Thyroid gland (tissue), 4 donors: ENCODE measurements at places on chromosomes 6 and 20. TPM values are rescaled to one million over a fixed set of nuclear protein-coding genes. Genes with fewer than 3 reads are reported as not detected.

- H3K27ac ChIP-seq = no peak overlapping the region
- no peaks in the 10 kb centered on the region for H3K36me3 ChIP-seq
- H3K4me3 ChIP-seq = no peak overlapping the region
- no peaks in the 10 kb centered on the region for H3K4me1 ChIP-seq
- H3K27me3 ChIP-seq = no peaks in the 10 kb centered on the region
Measured at GRCh38 chr6:22099231-22099630, 197.6 kb downstream of the PRL start.

DNA sequence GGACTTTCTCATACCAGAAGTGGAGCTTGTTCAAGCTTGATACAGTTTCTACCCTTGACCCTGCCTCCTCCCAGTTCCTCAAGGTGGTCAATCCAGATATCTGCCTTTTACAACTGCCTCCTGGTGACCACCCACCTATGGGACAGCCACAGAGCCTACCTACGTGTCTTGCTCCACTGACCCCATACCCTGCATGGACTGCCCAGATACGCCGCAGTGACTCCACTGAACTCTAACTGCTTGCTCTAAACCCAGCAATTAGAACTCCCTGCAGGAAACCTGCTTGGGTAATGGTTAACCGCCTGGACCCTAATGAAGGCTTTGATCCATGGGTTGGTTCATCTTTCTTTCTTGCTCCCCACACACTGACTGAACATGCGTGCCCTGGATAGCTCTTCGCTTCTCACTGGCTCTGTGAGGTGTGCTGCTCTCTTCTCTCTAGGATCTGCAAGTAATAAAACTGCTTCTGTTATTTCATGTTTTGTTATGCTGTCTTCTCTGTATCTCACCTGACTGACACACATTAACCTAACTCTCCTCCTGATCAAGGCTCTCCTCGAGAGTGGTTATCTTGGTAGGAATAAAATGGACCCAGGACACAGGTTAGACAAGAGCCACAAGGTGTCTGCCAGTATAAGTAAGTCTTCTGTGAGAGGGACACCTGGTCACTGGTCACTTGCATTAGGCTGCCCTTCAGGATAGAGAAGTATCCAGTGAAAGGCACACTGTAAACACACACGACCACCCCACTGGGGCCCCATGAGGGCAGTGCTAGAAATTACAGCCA lies 79.2 kb downstream of the CHD6 start:
- H3K4me1 ChIP-seq = peaks cover 26% of the 10 kb centered on the region
- H3K27ac ChIP-seq = no peak overlapping the region
- no peak overlapping the region for H3K4me3 ChIP-seq

GRCh38 chr6:20479060-20479459 lies 55.2 kb upstream of the CDKAL1 start:
- H3K27ac ChIP-seq = no peak overlapping the region
- no peaks in the 10 kb centered on the region for H3K4me1 ChIP-seq
- no peaks in the 10 kb centered on the region for H3K27me3 ChIP-seq
- H3K4me3 ChIP-seq = no peak overlapping the region
- H3K36me3 ChIP-seq = no peaks in the 10 kb centered on the region

DNA sequence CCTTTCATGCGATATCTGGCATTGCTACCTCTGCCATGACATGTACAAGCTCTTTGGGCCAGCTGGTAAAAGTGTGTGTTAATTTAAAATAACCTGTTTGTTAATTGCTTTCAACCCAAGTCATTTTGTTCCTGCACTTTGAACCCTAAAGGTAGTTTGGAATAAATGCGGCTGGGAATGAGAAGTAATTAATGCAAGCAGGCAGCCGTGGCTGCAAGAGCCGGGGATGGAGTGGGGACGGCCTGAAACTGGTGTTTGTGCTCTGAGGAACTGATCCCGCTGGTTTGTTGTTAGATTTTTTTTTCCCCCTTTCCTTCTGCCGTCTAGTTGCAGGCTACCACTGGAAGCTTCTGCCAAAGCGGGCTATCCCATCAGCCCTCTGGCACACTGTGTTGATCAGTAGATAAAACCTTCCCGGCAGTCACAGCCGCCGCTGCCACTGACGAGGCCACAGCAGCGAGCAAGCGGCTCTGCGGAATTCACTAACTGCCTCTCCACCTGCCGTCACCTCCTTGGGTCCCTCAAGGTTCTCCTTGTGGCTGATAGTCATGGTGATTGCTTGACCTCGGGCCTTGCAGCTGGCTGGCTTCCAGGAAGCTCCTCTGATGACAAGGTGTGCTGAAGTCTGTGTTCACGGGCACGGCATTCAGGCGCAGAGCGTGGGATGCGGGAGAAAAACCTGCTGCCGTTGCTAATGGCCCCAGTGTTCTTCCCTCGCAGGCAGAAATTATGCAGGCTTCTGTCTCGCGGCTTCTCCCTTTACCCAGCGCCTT lies 315.9 kb downstream of the TFAP2A start:
- peak; percentile 18 for DNase-seq
- no peaks in the 10 kb centered on the region for H3K4me1 ChIP-seq
- peaks cover 5% of the 10 kb centered on the region for H3K27me3 ChIP-seq
- no peaks in the 10 kb centered on the region for H3K36me3 ChIP-seq

DNA sequence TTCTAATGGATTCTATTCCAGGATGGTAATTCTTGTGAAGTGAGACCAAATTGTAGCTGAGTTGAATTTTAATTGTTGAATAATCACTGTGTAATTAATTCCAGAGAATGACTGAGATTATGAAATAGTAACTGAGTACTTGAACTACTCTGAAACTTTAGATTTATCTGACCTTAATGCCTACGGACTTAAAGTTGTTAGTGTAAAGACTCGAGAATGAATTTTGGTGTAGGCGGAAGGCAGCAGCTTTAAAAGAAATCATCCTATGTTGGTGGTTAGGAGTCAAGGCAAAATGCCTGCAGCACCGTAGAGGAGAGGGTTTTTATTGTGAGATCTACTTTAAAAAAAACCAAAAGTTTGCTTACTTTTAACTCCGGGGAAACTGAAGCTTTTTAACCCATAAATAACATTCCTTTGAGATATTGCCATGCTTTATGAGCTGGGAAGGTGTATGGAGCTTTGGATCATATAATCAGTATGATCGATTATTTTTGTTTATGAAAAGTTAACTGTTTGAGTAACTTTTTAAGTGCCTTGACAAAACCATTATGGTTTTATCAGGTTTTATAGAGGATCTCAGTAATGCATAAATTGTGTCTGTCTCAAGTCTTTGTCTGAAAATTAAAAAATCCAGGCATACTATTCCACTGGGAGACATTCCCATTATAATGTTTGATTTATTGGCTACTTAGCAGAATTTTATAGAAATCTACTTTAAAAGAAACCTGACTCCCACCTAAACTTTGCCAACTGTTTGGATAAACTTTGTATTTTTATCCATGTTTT lies 46.1 kb downstream of the MYO6 start:
- peaks cover 27% of the 10 kb centered on the region for H3K4me1 ChIP-seq
- H3K36me3 ChIP-seq = no peaks in the 10 kb centered on the region
- no peak overlapping the region for H3K4me3 ChIP-seq
- DNase-seq = no peak
- no peak overlapping the region for H3K27ac ChIP-seq

- H3K27ac ChIP-seq = no peak overlapping the region
- H3K36me3 ChIP-seq = peaks cover 9% of the 10 kb centered on the region
- no peaks in the 10 kb centered on the region for H3K27me3 ChIP-seq
Measured at GRCh38 chr6:111692327-111693164, 86.9 kb upstream of the TRAF3IP2 start.

- no peaks in the 10 kb centered on the region for H3K36me3 ChIP-seq
- no peaks in the 10 kb centered on the region for H3K27me3 ChIP-seq
- H3K4me1 ChIP-seq = peaks cover 3% of the 10 kb centered on the region
- H3K27ac ChIP-seq = no peak overlapping the region
- no peak for DNase-seq
- no peak overlapping the region for H3K4me3 ChIP-seq
Measured at GRCh38 chr6:105875974-105876640, 210.0 kb upstream of the PRDM1 start.

GRCh38 chr6:163941624-163941976 lies 527.1 kb downstream of the QKI start:
- no peak overlapping the region for H3K4me3 ChIP-seq
- H3K27me3 ChIP-seq = no peaks in the 10 kb centered on the region
- DNase-seq = no peak
- H3K27ac ChIP-seq = no peak overlapping the region

GRCh38 chr6:101878554-101879276 lies 485.2 kb downstream of the GRIK2 start:
- H3K27me3 ChIP-seq = no peaks in the 10 kb centered on the region
- no peak for DNase-seq
- no peak overlapping the region for H3K4me3 ChIP-seq
- H3K36me3 ChIP-seq = no peaks in the 10 kb centered on the region

DNA sequence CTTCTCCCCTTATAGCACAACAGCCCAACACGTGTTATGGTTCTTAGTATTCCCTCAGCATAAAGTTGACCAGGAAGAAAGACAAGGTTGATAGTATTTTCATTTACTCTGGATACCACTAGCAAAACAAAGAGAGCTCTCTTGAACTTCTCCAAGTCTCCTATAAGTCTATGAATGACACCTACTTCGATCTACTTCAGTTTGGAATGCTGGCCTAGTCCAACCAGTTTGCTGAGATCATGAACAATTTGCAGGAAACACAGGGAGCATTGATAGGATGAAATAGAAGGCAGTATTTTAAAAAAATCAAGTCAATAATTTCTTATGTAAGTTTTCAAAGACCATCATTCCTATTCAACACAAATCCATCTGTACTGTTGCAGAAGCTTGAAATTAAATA lies 93.6 kb downstream of the GJA10 start:
- no peaks in the 10 kb centered on the region for H3K27me3 ChIP-seq
- DNase-seq = no peak
- no peak overlapping the region for H3K4me3 ChIP-seq
- no peak overlapping the region for H3K27ac ChIP-seq

The CABLES2 gene
- 8.5 TPM for total RNA-seq

The TREM2 gene
- total RNA-seq = 1.7 TPM

The CALHM4 gene
- total RNA-seq = not detected

The ASIP gene
- not detected for total RNA-seq
